ENCODE measurements at places on chromosomes 3 and 15. TPM values are rescaled to one million over a fixed set of nuclear protein-coding genes. Genes with fewer than 3 reads are reported as not detected.

- no peaks in the 10 kb centered on the region for H3K4me1 ChIP-seq
- H3K36me3 ChIP-seq: no peaks in the 10 kb centered on the region
- H3K27ac ChIP-seq: no peak overlapping the region
- DNase-seq: no peak
- no peaks in the 10 kb centered on the region for H3K27me3 ChIP-seq
- H3K4me3 ChIP-seq: no peak overlapping the region
These were observed 345.0 kb downstream of the ZNF385D start for GRCh38 chr3:21405671-21406667.

DNA sequence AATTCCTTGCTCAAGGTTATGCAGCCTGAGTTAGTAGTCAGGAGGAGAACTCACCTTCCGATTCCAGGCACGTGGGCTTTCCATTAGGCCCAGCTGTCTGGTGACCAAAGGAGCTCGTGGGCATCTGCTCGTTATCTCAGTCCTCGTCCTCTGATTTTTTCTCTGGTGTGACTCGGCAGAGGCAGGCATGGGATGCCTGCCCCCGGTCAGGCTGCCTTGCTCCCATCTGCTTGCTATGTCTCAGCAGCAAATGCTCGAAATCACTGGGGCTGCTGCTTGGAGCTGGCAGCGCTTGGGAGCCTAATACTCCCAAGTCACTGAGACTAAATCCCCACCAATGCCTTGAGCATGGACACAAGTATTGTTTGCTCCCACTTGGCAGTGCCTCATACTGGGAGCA, 84.5 kb upstream of the NMNAT3 start:
- no peaks in the 10 kb centered on the region for H3K36me3 ChIP-seq
- no peak for DNase-seq
- H3K4me1 ChIP-seq: no peaks in the 10 kb centered on the region
- H3K27ac ChIP-seq: no peak overlapping the region

GRCh38 chr3:185651971-185652370, 65.9 kb downstream of the SENP2 start:
- no peaks in the 10 kb centered on the region for H3K27me3 ChIP-seq
- DNase-seq: no peak
- no peaks in the 10 kb centered on the region for H3K36me3 ChIP-seq

GRCh38 chr3:137764001-137764433, at the start of gene SOX14:
TSS of gene SOX14 (plus strand) at chr3:137764315. CDS start at chr3:137764785, 470 bp downstream.
- H3K27me3 ChIP-seq: peaks cover 15% of the 10 kb centered on the region
- no peak within 1 kb of the TSS for H3K4me3 ChIP-seq
- DNase-seq: no peak
- H3K36me3 ChIP-seq: no peaks in the 10 kb centered on the region

DNA sequence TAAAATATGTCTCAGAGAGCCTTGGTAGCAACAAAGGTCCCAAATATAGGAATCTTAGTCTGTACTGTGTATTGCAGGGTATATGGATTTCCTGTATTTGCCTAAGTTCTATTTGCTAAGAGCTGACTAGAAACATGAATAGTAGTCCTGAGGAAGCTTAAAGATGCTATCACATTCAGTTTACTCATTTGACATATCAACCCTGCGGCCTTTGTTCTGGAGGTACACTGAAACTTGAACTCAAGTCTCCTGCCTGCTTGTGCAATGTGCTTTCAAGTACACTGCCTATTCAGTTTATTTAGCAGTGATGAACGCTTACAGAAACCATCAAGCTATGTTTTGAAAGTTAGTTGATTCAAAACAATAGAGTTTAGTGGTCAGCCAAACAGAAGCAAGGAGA, 21.1 kb downstream of the IL1RAP start:
- no peak overlapping the region for H3K4me3 ChIP-seq
- H3K36me3 ChIP-seq: no peaks in the 10 kb centered on the region
- no peak overlapping the region for H3K27ac ChIP-seq
- no peaks in the 10 kb centered on the region for H3K27me3 ChIP-seq
- no peak for DNase-seq

- H3K4me3 ChIP-seq: peak overlapping the region; percentile 96
- peak; percentile 32 for DNase-seq
- H3K27me3 ChIP-seq: no peaks in the 10 kb centered on the region
- peaks cover 46% of the 10 kb centered on the region for H3K4me1 ChIP-seq
- H3K36me3 ChIP-seq: no peaks in the 10 kb centered on the region
These were observed 515 bp downstream of the ADAM10 start for GRCh38 chr15:58748852-58749531.

DNA sequence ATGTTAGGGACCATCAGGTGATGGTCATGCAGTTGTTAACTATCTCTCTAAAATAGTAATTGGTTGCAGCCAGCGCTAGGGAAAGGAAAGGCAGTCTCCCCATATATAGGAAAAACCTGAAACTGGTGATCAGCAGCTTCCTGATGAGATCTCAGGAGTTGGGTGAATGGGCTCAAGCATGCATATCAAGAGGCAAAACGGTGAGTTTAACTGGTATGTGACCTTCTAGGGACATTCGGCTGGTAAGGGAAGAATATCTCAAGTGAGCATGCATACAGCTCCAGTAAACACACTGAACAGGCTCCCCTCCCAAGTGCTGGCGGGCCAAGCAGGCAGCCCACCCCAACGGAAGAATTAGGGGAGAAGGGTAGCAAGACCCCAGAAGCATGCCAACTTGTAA, 49.3 kb upstream of the ROBO2 start:
- H3K36me3 ChIP-seq: no peaks in the 10 kb centered on the region
- H3K4me1 ChIP-seq: no peaks in the 10 kb centered on the region
- no peak for DNase-seq
- H3K4me3 ChIP-seq: no peak overlapping the region

DNA sequence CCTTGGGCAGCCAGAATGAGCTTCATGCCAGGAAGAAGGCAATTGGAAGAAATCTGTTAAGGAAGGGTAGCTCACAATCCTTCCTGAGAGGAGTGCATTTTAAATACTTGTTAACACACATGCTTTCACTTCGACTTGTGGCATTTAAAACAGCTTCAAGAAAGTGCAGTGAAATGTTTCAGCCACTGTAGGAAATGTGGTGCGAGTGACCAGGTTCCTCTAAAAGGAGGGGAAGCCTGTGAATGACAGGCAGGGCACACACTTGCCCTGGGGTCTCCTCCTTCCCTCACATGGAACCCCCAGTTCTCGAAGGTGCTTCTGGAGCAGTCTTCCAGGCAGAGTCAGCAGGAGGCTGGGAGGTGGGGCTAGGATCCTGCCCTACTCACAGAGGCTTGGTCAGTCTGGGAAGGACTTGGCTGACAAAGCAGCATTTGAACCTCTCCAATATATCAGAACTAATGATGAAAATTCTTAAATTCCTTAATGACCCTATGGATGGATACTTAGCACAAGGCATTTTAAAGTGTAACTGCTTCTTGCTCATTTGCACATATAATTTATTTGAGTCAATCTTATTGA, 358.6 kb downstream of the CHST2 start:
- no peak overlapping the region for H3K4me3 ChIP-seq
- H3K36me3 ChIP-seq: no peaks in the 10 kb centered on the region
- H3K27ac ChIP-seq: no peak overlapping the region
- no peak for DNase-seq
- H3K4me1 ChIP-seq: no peaks in the 10 kb centered on the region

- no peaks in the 10 kb centered on the region for H3K27me3 ChIP-seq
- no peaks in the 10 kb centered on the region for H3K36me3 ChIP-seq
- H3K4me1 ChIP-seq: no peaks in the 10 kb centered on the region
- no peak overlapping the region for H3K4me3 ChIP-seq
- no peak overlapping the region for H3K27ac ChIP-seq
These were observed 21.7 kb downstream of the ZNF385D start for GRCh38 chr3:21729331-21729730.

- H3K4me3 ChIP-seq: no peak overlapping the region
- H3K27ac ChIP-seq: no peak overlapping the region
These were observed 45.7 kb downstream of the TPRA1 start for GRCh38 chr3:127544803-127545201.

DNA sequence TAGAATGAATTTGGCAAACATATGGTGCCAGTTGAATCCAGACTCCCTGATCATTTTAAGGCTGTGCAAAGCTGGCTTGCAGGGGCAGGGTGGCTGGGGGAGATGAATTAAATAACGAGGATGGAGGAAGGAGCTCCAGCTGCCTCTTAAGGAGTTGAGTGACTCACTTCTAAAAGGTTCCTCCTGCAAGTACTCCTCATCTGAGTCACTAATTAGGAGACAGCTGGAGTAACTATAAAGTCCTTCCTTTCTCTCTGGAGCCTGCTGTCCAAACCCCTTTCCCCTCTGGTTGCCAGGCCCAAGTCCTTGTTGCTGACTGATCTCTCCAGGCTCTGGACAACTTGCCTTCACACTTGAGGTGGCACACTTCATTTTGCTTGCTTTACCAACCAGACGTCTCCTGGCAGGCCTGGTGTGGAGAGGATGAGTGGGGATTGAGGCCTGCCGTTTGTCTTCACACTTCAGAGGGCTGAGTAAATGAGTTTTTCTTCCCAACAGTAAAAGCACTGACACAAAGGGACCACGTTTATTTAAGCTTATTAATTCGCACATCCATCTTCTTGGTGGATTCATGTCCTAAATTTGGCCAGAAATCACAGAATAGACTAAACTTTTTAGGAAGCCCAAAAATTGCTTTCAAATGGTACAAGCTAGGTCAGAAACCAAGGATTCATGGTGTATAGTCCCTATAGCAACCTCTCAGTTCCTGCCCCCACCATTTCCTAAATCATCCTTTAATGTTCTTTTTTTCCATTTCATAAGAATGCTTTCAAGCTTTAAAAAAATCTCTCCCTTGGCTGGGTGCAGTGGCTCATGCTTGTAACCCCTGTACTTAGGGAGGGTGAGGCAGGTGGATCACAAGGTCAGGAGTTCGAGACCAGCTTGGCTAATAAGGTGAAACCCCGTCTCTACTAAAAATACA, 90.5 kb upstream of the MYRIP start:
- no peaks in the 10 kb centered on the region for H3K36me3 ChIP-seq
- H3K4me3 ChIP-seq: no peak overlapping the region
- H3K27ac ChIP-seq: no peak overlapping the region

- H3K4me1 ChIP-seq: no peaks in the 10 kb centered on the region
- no peak overlapping the region for H3K4me3 ChIP-seq
- H3K36me3 ChIP-seq: no peaks in the 10 kb centered on the region
These were observed 18.7 kb downstream of the STARD9 start for GRCh38 chr15:42594095-42594494.

DNA sequence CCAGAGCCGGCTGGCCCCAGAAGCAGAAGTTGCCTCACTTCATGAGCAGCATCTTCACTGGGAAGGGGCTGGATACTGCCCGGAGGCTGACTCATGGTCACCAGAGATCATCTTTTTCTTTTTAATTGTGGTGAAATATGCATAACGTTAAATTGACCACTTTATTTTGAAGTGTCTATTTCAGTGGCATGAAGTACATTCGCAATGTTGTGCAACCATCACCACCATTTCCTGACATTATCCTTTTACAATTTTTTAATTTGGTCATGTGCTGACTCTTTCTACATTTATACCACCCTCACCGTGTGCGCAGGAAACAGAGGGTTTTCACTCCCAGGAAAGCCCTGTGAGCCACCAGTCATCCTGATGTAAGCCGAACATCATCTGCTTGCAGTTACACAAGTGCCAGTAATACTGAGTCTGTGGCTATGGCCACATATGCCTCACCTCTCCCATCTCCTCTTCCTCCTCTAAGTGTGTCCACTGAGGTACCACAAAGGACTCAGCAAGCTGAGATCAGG, 51.6 kb upstream of the ABHD17C start:
- H3K4me3 ChIP-seq: no peak overlapping the region
- H3K27ac ChIP-seq: no peak overlapping the region
- DNase-seq: no peak
- no peaks in the 10 kb centered on the region for H3K36me3 ChIP-seq
- no peaks in the 10 kb centered on the region for H3K27me3 ChIP-seq

DNA sequence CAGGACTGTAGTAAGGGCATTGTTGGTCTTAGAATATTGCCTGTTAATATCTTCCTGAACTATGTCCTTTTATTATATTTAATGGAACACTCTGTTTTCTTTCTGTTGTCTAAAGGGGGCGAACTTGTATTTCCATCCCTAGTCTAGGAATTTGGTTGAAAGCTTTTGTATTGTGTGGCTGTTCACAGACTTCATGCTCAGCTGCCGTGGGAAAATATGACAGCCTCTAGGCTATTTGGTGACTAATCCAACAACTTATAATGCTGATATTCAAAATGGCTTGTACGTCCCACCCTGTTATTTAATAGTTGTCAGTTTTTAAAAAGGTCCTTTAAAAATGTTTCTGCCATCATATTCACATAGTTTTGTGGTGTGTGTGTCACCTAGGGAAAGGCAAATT, 202.6 kb downstream of the KLHL25 start:
- no peak for DNase-seq
- peaks cover 7% of the 10 kb centered on the region for H3K36me3 ChIP-seq
- H3K27ac ChIP-seq: no peak overlapping the region
- H3K4me1 ChIP-seq: peaks cover 49% of the 10 kb centered on the region

DNA sequence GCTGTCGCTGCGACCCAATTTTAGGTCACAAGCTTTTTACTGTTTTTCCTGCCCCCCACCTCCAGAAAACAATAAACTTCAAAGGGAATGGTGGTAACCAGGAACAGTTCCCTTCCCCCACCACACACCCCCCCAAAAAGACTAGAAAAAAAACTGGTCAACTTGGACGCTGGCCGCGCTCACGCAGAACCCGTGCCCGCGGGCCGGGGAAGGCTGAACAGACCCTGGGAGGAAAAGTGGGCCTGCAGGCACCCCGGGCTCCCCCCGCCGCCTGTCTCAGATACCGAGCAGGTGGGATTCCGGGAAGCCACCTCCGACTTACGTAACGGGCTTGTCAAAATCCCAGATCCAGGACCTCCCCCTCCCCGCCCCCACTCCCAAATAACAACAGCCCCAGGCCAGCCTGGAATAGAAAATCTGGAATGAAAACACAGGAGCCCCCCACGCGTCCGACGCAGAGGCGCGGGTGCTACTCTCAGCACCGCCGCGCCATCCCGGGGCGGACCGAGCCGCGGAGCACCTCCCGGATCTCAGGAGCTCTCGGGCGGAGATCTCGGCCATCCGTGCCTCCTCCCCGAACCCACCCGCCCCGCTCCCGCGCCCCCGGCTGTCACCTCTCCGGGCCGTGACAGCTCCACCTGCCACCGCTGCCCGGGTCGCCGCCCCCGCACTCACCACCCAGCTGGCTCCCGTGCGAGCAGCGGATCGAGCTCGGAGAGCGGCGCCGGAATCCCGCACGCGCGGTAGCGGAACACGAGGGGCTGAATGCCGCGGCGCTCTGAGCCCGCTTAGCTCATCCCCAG, 557 bp downstream of the DENND4A start:
- peak overlapping the region; percentile 45 for H3K4me3 ChIP-seq
- peaks cover 53% of the 10 kb centered on the region for H3K4me1 ChIP-seq
- H3K27me3 ChIP-seq: no peaks in the 10 kb centered on the region
- H3K27ac ChIP-seq: peak overlapping the region; percentile 97

- H3K36me3 ChIP-seq: no peaks in the 10 kb centered on the region
- H3K4me1 ChIP-seq: no peaks in the 10 kb centered on the region
- DNase-seq: no peak
- H3K27me3 ChIP-seq: no peaks in the 10 kb centered on the region
- H3K4me3 ChIP-seq: no peak overlapping the region
- no peak overlapping the region for H3K27ac ChIP-seq
These were observed 102.5 kb upstream of the PDZRN3 start for GRCh38 chr3:73727117-73727821.

- DNase-seq: no peak
- no peaks in the 10 kb centered on the region for H3K4me1 ChIP-seq
- H3K36me3 ChIP-seq: no peaks in the 10 kb centered on the region
- no peak overlapping the region for H3K4me3 ChIP-seq
These were observed 473.3 kb upstream of the NR2F2 start for GRCh38 chr15:95857124-95857757.

- no peaks in the 10 kb centered on the region for H3K27me3 ChIP-seq
- H3K4me3 ChIP-seq: no peak overlapping the region
- no peak overlapping the region for H3K27ac ChIP-seq
- H3K36me3 ChIP-seq: no peaks in the 10 kb centered on the region
- no peaks in the 10 kb centered on the region for H3K4me1 ChIP-seq
- DNase-seq: no peak
These were observed 35.8 kb upstream of the HERC1 start for GRCh38 chr15:63869371-63870042.

The H1-8 gene
- not detected for polyA plus RNA-seq

The CAPN3 gene
- 1.0 TPM for polyA plus RNA-seq

The CCDC54 gene
- 0.18 TPM for polyA plus RNA-seq

The C3orf22 gene
- polyA plus RNA-seq: not detected

The CCR2 gene
- 39.7 TPM for polyA plus RNA-seq
